ENCODE measurements at places on chromosomes 2 and 18.

DNA sequence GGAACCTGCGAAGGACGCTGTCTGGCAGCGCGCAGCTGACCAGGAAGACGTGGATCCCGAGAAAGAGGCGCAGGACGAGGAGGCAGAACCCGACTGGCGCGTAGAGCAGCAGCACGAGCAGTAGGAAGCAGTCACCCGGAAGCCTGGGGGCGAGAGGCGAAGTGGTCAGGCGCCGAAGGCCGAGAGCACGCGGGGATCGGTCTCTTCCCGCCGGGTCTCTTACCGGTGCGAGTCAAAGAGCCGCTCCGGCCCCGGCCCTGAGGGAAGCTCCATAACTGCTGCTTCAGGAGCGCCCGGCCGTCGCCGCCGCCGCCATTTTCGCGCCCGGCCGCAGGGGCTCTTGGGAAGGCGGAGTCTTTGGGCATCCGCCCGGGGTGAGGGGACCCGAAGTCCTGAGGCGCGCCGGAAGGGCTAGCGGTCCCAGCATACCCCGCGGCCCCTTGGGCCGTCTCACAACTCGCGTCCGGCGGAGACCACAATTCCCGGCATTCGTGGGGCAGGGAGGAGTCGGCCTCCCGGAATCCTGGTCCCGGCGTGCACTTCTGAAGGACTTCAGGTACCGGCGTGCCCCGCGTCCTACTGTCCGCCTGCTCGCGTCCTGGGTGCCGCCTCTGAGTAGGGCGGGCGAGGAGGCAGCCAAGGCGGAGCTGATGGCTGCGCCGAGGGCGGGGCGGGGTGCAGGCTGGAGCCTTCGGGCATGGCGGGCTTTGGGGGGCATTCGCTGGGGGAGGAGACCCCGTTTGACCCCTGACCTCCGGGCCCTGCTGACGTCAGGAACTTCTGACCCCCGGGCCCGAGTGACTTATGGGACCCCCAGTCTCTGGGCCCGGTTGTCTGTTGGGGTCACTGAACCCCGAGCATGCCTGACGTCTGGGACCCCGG is at the start of the genes AUP1 and HTRA2:
Gene AUP1 (minus strand): TSS at position 350 of the 882 bp plus-strand sequence. CDS start 77 bp downstream, at position 273.
Gene HTRA2 (plus strand): TSS at position 577 of the 882 bp plus-strand sequence. CDS start 74 bp downstream, at position 651.
- peak; percentile 98 for DNase-seq

DNA sequence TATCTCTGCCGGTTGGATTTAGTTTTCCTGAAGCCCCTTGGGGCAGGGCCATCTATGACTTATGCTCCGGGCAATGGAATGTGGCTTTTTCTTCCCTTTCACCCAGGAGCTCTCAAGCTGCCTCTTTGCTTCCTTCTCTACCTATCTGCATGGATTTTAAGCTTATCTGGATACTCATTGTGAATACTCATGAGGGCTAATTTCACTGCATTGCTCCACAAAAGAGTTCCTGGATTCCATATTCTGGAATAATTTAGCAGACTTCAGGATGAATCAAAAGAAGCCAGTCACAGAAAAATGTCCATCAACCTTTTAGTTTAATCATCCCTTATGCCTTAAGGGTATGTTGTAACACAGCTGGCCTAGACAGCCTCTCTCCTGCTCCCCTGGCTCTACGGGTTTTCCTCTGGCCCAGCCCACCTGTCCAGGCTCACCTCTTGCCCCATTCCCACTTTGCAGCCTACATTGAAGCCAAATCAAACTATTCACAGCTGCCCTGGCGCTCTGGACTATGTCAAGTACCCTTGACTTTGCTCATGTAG is 122.8 kb upstream of the RMDN2 start:
- DNase-seq, result no peak

GRCh38 chr18:46712406-46712805 is 44.4 kb downstream of the ST8SIA5 start:
- DNase-seq, result no peak

DNA sequence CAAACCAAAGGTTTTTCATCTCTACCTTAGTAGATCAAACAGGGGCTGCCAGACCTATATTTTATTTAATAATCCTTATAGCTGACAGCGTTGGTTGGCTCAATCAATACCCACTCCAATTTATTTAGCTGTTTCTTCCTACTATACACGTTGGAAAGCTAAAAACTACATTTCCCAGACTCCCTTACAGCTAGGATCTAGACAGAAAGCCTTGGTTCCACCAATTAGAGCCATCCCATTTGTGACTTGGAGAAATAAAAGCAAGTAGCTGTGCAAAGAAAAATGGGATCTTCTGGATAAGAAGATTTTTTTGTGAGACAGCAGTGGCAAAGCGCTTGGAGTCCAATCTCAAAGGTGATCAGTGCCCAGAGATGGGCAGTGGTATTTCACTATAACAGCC is 331.3 kb upstream of the MEIS1 start:
- DNase-seq, result no peak

GRCh38 chr2:201402651-201403562 is 45.8 kb upstream of the FLACC1 start:
- DNase-seq, result no peak

- no peak for DNase-seq
These were observed 194.0 kb downstream of the HDAC4 start for GRCh38 chr2:239206851-239207250.

GRCh38 chr18:13616525-13617035 is 109.8 kb downstream of the FAM210A start:
- DNase-seq, result no peak
